Endothelial cell (in vitro differentiated cells): ENCODE measurements at places on chromosomes 3 and 15. TPM values are rescaled to one million over a fixed set of nuclear protein-coding genes. Genes with fewer than 3 reads are reported as not detected.

GRCh38 chr3:16254916-16255315 lies 9.8 kb downstream of the DPH3 start:
- peaks cover 2% of the 10 kb centered on the region for H3K27me3 ChIP-seq
- DNase-seq, result no peak
- H3K36me3 ChIP-seq, result peaks cover 3% of the 10 kb centered on the region
- H3K4me3 ChIP-seq, result no peak overlapping the region
- no peak overlapping the region for H3K27ac ChIP-seq

The ANKUB1 gene
- not detected for total RNA-seq

DNA sequence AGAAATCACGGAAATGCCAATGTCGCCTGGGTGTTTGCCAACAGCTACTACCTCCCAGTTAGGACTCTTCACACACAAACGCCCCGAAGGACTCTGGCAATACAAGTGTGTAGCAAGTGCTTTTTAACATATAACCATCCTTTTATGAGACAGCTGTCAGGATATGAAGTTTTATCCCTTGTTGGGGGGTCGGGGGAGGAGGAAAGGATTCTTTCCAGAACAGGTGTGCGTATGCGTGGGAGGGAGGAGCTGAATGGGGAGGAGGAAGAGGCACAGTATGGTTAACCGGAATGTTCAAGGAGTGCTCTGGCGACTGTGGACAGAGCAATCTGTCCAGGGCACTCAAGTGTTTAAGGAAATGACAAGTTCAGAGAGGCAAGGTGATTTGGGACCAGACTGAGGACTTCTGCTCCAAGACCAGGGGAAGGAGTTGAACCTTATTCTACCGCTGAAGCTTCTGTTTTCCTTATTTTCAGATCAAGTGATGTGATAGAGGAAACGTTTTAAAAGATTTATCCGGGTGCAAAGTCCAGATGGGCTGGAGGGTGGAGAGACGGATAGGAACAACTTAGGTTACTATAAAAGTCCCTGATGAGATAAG lies 1.3 kb downstream of the TSPAN3 start:
- H3K4me1 ChIP-seq, result peaks cover 19% of the 10 kb centered on the region
- H3K27ac ChIP-seq, result no peak overlapping the region
- H3K27me3 ChIP-seq, result peaks cover 4% of the 10 kb centered on the region

The SMCO1 gene
- total RNA-seq, result not detected

DNA sequence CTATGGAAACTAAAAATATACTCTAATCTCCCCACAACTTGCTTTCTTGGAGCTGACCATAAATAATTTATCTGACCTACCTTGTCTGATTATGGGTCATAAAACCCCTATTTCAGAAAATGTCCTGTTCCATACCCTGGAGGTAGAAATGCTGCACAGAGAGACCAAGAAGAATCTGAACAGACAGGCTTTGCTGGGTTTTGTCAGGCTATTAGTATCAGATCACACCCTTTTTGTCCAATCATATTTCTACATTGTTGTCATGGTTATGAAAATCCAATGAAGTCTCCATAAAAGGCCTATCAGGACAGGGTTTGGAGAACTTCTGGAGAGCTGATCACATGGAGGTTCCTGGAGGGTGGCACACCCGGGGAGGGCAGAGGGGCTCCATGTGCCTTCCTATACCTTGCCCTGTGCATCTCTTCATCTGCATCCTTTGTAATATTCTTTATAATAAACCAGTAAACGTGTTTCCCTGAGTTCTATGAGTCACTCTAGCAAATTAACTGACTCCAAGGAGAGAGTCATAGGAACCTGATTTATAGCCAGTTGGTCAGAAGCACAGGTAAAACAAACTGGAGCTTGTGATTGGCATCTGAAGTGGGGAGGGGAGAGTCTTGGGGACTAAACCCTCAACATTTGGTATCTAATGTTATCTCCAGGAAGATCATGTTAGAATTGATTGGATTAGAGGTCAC lies 58.1 kb downstream of the NGLY1 start:
- no peak for DNase-seq
- no peak overlapping the region for H3K4me3 ChIP-seq
- peaks cover 4% of the 10 kb centered on the region for H3K4me1 ChIP-seq
- H3K36me3 ChIP-seq, result no peaks in the 10 kb centered on the region
- H3K27ac ChIP-seq, result no peak overlapping the region

DNA sequence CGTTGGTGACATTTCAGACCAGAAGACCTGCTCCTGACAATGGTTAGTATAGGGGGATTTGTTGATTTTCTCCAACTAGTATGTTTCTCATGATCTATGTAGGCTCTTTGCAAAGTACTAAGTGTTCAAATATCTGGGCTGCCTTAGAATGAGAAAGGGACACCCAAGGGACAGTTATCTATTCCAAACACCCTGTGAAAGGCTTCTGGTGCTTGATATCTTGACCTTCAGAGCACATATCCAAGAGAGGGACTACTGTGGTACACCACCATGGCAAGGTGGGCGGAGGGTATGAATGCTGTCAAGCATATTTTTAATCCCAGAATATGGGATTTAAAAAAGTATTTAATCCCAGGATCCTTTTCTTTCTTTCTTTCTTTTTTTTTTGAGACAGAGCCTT lies 1.1 kb downstream of the FANCD2OS start:
- H3K27ac ChIP-seq, result no peak overlapping the region
- H3K4me3 ChIP-seq, result no peak overlapping the region
- no peaks in the 10 kb centered on the region for H3K4me1 ChIP-seq
- H3K36me3 ChIP-seq, result no peaks in the 10 kb centered on the region

- H3K36me3 ChIP-seq, result no peaks in the 10 kb centered on the region
- no peak for DNase-seq
- peaks cover 19% of the 10 kb centered on the region for H3K4me1 ChIP-seq
- H3K4me3 ChIP-seq, result no peak overlapping the region
Observed at GRCh38 chr3:56781762-56782161, 20.0 kb downstream of the ARHGEF3 start.

The ISLR gene
- total RNA-seq, result 0.51 TPM

The MAP6D1 gene
- total RNA-seq, result 0.90 TPM

DNA sequence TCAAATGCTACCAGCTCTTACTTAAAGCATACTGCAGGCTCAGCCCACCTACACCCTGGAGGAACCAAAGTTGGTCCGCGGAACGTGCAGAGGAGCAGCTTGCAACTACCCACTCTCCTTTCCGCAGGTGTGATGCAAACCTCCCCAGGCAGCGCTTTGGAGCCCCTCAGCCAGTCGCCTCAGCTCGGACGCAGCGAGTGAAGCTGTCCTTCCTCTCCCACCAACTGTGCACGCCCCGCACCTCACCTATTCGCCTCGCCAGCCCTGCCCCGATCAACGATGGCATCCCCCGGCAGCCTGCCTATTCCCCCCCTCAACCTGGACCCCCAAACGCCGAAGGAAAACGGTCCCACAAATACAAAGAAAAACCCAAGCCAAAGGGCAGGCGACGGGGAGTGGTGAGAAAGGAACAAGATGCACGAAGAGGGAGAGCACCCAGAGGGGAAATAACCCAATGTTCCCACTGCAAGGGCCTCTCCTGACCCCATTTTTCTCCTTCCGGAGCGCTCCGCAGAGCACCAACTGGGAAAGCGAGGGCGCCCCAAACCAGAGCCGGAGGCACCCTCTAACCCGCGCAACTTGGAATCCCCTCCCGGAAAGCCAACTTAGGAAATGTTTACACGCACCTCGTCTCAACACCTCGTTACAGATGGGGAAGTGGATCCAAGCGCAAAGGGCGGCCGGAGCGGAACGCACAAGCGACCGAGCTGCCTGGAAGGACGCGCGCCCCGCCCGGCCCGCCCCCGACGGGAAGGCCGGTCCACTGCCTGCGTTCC lies 665 bp downstream of the GLB1 start:
- no peak overlapping the region for H3K27ac ChIP-seq
- peaks cover 22% of the 10 kb centered on the region for H3K4me1 ChIP-seq

- H3K36me3 ChIP-seq, result peaks cover 7% of the 10 kb centered on the region
- no peaks in the 10 kb centered on the region for H3K4me1 ChIP-seq
- H3K4me3 ChIP-seq, result no peak overlapping the region
Observed at GRCh38 chr3:134180761-134181160, 69.9 kb downstream of the RYK start.

The NUP210 gene
- 3.0 TPM for total RNA-seq

- no peak overlapping the region for H3K27ac ChIP-seq
- DNase-seq, result peak; percentile 36
- H3K27me3 ChIP-seq, result peaks cover 9% of the 10 kb centered on the region
- H3K36me3 ChIP-seq, result no peaks in the 10 kb centered on the region
- no peak overlapping the region for H3K4me3 ChIP-seq
Observed at GRCh38 chr3:123365450-123366143, 83.3 kb downstream of the ADCY5 start.

The SLCO2A1 gene
- total RNA-seq, result 3.8 TPM

The AHSG gene
- total RNA-seq, result not detected

DNA sequence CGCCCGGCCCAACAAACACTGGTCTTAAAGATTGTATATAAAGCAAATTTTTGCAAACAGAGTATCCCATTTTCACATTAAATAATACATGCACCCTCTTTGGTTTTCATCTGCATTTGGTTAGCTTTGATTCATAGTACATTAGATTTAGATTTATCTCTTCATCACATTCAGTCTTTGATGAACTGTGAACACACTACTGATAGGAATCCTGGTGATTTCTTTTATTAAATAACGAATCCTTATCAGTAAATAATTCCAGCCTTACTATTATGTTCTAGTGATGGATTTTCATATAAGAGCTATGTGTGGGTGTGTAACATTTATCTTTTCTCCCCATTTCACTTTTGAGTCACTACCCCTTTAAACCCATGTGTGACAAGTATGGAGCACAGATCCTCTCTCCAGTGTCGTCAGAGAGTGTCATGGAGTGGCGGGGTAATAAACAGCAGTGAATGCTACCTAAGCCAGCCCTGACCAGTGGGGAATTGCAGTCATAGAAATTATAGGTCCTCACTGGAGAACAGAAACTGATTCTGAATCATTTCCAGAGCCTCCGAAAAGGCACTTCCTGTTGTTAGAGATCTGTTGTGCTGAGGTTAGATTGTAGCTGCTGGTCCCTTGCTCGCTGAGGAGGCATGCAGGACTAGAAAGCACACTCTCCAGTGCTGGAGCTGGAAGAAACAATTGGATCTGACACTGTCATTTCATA lies 22.0 kb downstream of the SLC7A14 start:
- H3K4me1 ChIP-seq, result peaks cover 7% of the 10 kb centered on the region
- no peak for DNase-seq
- no peak overlapping the region for H3K4me3 ChIP-seq
- H3K27me3 ChIP-seq, result no peaks in the 10 kb centered on the region

DNA sequence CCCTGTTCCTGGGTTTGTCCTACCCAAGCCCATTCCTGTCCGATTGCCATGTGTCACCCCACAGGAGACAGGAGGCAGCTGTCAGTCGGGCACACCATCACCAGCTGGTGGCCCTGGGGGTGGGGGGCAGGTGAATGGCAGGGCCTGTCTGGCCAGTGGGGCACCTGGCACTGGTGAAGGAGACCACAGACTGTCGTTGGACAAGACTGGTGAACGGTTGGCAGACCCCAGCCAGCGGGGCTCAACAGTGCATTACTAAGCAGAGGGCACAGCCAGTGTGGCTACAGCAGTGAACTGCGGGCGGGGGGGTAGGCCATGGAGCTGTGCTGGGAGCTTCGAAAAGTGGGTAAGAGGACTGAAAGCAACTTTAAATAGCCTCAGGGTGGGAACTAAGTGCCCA lies 2.1 kb downstream of the SEMA7A start:
- H3K4me1 ChIP-seq, result peaks cover 53% of the 10 kb centered on the region
- peaks cover 6% of the 10 kb centered on the region for H3K27me3 ChIP-seq
- peak overlapping the region; percentile 90 for H3K4me3 ChIP-seq
- no peak overlapping the region for H3K27ac ChIP-seq
- peaks cover 14% of the 10 kb centered on the region for H3K36me3 ChIP-seq
- DNase-seq, result no peak

DNA sequence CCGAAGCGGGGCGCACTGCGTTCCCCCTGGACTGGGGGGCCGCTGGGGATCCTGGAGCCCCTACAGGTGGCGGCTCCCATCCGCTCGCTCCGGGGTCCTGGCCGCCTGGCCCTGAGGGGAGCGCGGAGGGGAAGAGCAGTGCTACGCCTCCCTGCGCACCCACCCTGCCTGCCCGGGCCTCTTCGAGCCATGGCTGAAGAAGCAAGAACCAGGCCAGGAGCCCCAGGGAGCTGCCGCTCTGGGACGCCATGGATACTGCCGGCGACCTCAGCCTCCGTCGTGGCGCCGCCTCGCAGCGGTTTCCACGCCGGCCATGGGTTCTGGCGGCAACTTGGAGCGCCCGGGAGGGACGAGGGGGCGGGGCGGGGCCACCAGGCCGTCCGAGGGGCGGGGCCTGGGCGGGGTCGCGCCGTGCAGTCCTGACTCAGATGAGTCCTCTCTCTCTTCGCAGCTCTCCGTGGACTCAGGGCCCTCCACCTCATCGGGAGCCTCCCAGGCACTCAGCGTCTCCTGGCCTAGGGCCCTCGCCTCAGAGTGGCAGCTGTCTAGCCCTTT lies 50.9 kb downstream of the MYL3 start:
- H3K4me1 ChIP-seq, result peaks cover 25% of the 10 kb centered on the region
- H3K36me3 ChIP-seq, result peaks cover 6% of the 10 kb centered on the region
- H3K4me3 ChIP-seq, result peak overlapping the region; percentile 83
- H3K27ac ChIP-seq, result peak overlapping the region; percentile 5
- peak; percentile 66 for DNase-seq
- H3K27me3 ChIP-seq, result peaks cover 13% of the 10 kb centered on the region

DNA sequence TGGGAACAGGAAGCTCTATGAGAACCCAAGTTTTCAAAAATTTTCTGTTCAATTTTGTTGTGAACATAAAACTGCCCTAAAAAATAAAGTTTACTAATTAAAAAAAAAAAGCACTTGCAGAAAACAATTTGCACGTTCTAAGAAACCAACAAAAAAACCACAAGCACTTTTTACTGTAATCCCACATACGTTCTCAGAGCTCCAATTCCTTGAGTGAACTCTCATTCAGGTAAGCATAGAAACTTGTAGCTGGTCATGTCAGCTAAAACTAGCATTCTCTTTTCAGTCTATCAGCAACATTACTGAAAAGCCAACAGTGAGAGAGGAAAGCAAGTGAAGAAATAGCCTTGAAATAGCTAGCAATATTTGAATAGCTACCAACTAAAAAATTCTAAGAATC lies 11.5 kb upstream of the TMF1 start:
- no peak overlapping the region for H3K27ac ChIP-seq
- H3K4me3 ChIP-seq, result no peak overlapping the region
- H3K4me1 ChIP-seq, result no peaks in the 10 kb centered on the region
- H3K27me3 ChIP-seq, result no peaks in the 10 kb centered on the region

The FBXO40 gene
- not detected for total RNA-seq
